ENCODE measurements at places on chromosomes 7 and 10.

GRCh38 chr7:98991141-98991540, 112.8 kb downstream of the TRRAP start:
- DNase-seq = no peak

DNA sequence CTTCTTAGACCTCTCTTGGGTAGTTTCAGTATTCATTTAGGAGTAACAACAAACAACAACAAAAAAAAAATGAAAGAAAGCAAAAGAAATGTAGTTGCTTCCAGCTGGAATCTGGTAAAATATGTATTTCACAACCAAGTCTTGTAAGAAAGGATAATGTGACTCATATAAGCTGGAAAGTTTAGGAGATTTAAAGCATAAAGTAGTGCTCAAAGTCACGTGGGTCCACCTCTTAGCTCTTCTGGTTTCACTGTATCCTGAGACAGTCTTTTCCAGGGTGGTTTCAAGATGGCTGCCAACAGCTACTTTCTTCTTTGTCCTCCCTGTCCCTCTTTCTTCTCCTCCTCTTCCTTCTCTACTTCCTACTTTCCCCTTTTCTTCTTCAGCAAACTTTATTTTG, 69.5 kb upstream of the CDK13 start:
- no peak for DNase-seq

GRCh38 chr10:80416479-80417098, 8.2 kb downstream of the PRXL2A start:
- no peak for DNase-seq

- DNase-seq = no peak
Measured at GRCh38 chr7:7265081-7266075, 83.0 kb downstream of the C1GALT1 start.

DNA sequence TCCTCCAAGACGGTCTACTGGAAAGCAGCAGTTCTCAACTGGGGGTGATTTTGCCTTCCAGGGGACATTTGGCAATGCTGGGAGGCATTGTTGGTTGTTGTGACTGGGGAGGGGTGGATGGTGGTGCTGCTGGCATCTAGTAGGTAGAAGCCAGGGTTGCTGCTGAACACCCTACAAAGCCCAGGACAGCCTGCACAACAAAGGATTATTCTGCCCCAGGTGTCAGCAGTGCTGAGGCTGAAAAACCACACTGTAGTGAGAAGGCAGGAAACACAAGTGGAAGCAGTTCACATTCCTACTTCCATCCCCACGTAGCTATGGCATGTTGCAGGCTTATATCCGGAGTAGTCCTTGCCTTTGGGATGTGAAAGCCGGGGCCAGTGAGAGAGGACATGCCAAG, 86.9 kb downstream of the AOAH start:
- DNase-seq = no peak

- no peak for DNase-seq
Measured at GRCh38 chr10:80600256-80600655, 62.6 kb downstream of the SH2D4B start.

- DNase-seq = no peak
Measured at GRCh38 chr10:72310241-72310633, 36.5 kb downstream of the DDIT4 start.

DNA sequence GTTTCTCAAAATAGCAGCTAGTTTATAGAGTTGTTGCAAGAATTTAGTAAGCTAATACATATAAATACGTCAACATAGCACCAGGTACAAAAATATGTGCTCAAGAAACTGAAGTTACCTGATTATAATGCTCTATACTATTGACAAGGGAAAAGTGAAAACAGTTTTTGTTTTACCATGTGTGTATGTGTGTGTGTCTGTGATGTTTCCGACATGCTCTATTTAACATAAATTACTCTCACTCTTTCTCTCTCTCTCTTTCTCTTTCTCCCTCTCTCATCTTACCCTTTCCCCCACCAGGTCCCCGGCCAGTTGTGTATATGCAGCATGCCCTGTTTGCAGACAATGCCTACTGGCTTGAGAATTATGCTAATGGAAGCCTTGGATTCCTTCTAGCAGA, 4.3 kb downstream of the LIPN start:
- no peak for DNase-seq

DNA sequence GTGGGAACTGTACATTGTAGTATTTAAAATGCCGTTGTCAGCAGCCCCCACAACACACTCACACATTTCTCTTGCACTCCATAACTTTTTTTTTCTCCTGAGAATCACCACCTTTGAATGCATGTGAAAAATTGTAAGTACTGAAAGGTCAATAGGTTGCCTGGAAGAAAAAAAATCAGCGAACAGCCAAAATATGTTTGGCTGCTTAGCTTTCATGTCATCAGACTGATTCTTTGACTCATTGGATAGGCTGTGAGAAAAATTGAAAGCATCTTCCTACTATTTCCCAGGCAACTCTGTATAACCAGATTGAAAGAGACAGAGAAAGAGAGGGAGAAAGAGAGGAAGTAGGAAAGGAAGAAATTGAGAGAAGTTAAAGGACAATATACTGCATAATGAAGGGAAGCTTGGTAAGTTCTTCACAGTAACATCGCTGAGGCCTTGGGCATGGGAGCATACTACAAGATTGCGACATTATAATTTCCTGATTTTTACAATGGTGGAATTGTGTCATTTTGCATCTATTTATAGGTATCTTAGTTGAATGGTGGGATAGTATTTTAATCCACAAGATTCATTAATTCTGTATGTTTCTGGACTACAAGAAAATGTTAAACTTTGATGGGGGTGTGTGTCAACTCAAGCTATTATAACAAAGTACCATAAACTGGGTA, 249.3 kb upstream of the KCND2 start:
- DNase-seq = no peak

DNA sequence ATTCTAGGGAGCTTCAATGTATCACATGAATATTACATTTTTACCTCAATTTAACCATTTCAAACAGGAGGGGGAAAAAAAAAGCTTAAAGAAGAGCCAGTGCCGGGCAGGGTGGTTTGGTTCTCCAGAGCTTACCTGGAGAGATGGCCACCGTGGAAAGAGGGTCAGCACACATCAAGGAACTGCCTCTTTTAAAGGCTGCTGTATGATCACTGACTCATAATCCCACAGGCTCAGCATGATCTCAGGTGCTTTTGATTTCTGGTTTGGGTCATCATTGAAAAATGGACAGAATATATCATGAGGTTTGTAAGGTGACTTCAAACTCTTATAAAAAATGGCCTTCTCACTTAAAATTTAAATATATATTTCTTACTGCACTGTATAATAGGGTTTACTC, 67.5 kb upstream of the MDFIC start:
- no peak for DNase-seq

GRCh38 chr7:134034652-134035051, 92.5 kb upstream of the LRGUK start:
- DNase-seq = no peak

DNA sequence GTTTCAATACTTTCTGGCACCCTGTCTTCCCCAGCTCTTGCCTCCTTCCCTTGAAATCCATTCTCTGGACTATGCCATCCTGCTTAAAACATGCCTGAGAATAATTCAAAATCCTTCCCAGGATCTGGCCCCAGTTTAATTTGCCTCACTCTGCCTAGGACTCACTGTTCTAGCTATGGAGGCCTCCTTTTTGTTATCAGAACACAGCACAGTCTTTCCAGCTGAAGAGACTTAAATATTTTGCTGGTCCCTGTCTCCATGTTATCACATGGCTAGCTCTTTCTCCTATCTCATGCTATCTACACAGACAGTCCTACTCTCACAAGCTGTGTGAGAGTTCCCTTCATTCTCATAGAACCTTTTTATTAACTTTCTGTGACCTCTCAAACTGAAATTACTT, 194.8 kb downstream of the RNLS start:
- DNase-seq = no peak

- no peak for DNase-seq
Measured at GRCh38 chr10:7410301-7410861, 453 bp downstream of the SFMBT2 start.

GRCh38 chr7:79790656-79791262, 337.3 kb upstream of the MAGI2 start:
- DNase-seq = no peak

DNA sequence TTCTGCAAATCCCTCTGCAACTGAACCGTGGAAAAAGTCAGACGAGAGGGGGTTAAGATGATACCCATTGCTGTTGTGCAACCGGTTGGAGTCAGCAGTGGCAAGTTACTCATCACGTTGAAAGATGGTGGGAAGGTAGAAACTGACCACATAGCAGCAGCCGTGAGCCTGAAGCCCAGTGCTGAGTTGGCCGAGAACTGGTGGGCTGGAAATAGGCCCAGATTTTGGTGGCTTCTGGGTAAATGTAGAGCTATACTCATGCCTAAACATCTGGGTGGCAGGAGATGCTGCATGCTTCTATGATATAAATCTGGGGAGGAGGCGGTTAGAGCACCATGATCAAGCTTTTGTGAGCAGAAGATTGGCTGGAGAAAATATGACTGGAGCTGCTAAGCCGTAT, 78.6 kb downstream of the ARL5B start:
- no peak for DNase-seq

- no peak for DNase-seq
Measured at GRCh38 chr10:124740369-124741280, 3.6 kb downstream of the FAM53B start.

GRCh38 chr10:78798976-78799730, 269.6 kb upstream of the ZMIZ1 start:
- no peak for DNase-seq

GRCh38 chr10:16545116-16545736, 23.5 kb upstream of the C1QL3 start:
- no peak for DNase-seq

- no peak for DNase-seq
Measured at GRCh38 chr7:111192614-111193413, 101.9 kb downstream of the LRRN3 start.

DNA sequence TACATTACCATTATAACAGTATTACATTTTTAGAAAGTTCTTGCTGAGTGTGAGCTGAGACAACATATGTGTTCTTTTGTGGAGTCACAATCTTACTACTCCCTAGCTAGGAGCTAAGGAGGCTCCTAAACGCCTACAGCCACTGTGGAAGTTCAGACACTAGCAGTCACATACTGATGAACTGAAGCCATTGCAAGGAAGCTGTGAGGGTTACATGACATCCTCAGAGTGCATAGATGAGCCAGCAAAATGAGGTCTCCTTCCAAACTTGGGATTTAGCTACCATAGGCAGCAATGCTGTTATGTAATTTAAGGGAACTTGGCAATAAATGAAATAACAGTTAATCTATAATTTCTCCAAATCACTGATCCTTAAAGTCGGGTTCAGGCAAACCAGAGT, 10.8 kb upstream of the ST7 start:
- DNase-seq = no peak

GRCh38 chr7:12583176-12583575, 12.7 kb downstream of the SCIN start:
- DNase-seq = no peak

DNA sequence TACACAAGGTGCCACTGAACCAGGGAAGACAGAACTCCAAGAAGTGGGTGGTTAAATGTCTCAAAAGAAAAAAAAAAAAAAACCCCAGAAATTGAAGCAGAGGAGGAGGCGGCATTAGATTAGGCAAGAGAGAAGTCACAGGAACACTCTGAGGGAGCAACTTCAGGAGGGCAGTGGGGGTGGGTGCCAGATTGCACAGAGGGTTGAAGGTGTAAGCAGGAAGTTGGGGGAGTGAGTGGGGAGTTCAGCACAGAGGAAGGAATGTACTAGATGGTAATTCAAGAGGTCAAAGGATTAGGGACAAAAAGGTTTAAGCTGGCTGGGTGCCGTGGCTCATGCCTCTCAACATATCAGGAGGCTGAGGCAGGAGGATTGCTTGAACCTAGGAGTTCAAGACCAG, 110.0 kb upstream of the PDLIM1 start:
- no peak for DNase-seq

DNA sequence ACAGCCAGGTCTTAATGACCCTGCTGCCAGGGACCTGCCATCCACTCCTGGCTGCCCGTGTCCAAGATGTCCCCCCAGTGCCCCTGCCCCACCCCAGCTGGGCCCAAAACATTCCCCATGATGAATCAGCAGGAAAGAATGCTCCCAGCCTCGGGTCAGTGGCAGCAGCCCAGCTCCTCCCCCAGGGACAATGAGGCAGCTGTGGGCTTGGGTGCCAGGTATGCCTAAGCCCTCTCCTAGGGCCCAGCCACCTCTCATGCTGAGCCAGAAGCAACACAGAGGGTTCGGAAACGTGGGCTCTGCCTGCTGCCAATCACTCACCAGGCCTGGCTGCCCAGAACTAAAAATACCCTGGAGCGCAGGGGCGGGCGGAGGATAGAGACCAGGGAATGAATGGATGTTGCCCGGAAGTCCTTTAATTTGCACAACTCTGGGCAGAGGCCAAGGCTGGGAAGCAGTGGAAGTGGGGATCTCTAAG, 1.5 kb upstream of the LOXL4 start:
- DNase-seq = no peak

GRCh38 chr7:95471071-95471470, 14.7 kb upstream of the ASB4 start:
- no peak for DNase-seq

- no peak for DNase-seq
Measured at GRCh38 chr7:54944179-54944578, 74.6 kb upstream of the EGFR start.

DNA sequence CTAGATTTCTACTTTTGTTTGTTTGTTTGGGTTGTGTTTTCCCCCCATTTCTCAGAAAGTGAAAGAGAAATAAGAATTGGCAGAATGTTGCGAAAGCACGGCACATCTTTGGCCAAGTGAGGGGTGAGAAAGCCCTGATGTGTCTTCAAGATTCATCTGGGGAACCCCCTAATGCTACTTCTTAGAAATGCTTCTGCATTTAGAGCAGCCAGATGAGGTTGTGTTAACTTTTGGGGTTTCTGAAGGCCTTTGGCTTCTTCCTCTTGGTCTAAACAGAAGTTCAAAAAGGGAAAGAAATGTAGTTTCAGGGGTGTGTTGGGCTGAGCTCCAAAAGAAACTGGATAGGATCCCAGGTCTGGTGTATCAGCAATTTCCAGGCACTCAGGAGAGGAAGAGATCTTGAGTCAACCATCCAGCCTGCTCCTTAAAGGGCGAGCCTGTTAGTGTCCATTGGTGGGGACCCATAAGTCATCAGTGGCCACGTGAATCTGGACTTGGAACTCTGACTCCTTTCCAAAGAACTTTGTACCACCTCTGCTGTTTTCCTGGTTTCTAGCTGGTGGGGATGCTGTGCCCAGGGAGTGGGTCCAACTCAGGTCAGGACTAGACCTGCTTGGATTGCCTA, 6.5 kb downstream of the DUSP5 start:
- DNase-seq = no peak

GRCh38 chr10:130215931-130216231, 79.7 kb downstream of the GLRX3 start:
- DNase-seq = no peak

DNA sequence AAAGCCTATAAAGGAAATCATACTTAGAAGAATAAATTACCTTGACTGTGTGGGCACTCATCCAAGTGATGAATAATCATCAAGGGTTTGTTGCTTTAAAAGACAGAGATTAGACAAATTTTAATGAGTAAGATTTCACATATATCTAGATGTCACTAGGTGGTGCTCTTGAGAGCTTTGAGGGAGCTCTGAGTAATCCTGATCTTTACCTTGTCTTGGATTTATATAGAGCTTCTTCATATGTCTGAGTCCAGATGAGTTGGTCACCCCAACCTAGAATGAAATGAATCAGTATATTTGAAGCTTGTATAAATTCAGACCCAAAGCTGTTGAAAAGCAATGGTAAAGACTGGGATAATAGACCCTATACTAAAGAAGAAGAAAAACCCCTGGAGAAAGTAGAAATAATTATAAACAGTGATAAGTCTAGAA, 3.7 kb downstream of the AGR2 start:
- peak; percentile 68 for DNase-seq

- no peak for DNase-seq
Measured at GRCh38 chr10:29731760-29732159, 97.0 kb upstream of the SVIL start.

Data from NCI-H1105 (cell line).